ENCODE measurements at places on chromosomes 16 and 17.

GRCh38 chr17:28720247-28720996 is 637 bp downstream of the RPL23A start:
- no peak for DNase-seq

DNA sequence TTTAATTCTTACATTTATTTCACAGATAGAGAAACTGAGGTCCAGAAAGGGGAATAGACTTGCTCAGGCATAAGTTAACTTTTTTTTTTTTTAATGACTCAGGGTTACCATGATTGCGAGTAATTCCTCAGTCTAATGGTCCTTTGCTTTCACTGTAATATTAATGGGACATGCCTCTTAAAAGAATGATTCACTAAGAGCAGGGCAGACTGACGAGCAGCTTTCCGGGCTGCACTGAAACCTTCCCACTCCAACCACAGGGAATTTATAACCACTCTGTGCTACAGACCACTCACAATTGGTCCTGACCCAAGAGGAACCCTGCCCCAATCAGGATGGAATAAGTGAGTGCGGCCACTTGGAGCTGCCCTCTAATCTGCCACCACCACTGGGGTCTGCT is 5.7 kb downstream of the HOXB2 start:
- no peak for DNase-seq

GRCh38 chr17:65039336-65039988 is 17.1 kb downstream of the GNA13 start:
- DNase-seq, result no peak

GRCh38 chr17:64747938-64748540 is 85.9 kb upstream of the SMURF2 start:
- DNase-seq, result no peak

DNA sequence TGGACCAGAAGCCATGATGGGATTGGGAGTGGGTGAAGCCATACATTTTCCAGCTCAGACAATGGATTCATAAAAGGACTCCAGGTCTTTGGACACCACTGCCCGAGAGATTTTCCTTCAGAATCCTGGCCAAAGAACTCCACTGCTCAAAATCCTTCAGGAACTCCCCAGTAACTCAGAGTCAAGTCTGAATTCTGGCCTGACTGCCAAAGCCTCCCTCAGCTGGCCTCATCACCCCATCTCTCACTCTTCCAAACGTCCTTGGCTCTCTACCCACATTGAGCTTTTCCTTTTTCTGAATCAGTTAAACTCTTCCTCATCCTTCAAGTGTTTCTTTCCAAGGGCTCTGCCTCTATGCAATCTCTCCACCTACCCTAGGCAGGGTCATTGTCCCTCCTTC is 1.2 kb upstream of the SEPTIN1 start:
- DNase-seq, result no peak

GRCh38 chr17:38583176-38583575 is 22.6 kb downstream of the SRCIN1 start:
- DNase-seq, result no peak

- DNase-seq, result peak; percentile 66
These were observed 69.2 kb upstream of the CES5A start for GRCh38 chr16:55944377-55944802.

GRCh38 chr17:79615926-79616325 is 5.1 kb upstream of the RBFOX3 start:
- no peak for DNase-seq

DNA sequence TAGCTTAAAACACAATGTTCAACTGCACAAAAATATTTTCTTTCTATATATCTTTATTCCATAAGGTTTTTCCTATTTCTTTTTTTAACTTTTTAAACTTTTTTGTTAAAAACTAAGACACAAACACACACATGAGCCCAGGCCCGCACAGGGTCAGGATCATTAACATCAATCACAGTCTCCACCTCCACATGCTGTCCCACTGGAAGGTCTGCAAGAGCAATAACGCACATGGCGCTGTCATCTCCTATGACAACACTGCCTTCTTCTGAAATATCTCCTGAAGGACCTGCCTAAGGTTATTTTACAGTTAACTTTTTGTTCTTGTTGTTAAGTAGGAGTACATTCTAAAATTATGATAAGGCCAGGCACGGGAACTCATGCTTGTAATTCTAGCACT is 4.1 kb downstream of the CFAP20 start:
- DNase-seq, result no peak
